Stimulated activated CD8-positive, alpha-beta memory T cell treated with anti-CD3 and anti-CD28 coated beads, Interleukin-12 subunit alpha, Interleukin-12 subunit beta, amount 100 ng/mL, for 4 hours (primary cell): ENCODE measurements at places on chromosomes 1 and 21.
A peak's percentile ranks its signal among the peaks of the same experiment; 100 is the strongest.

- DNase-seq = no peak
These were observed 57.9 kb downstream of the TRAF5 start for GRCh38 chr1:211384524-211384923.

GRCh38 chr21:26842974-26843932 lies 2.0 kb downstream of the ADAMTS1 start:
- no peak for DNase-seq

- DNase-seq = no peak
These were observed 49.5 kb upstream of the IPO9 start for GRCh38 chr1:201779351-201779880.

DNA sequence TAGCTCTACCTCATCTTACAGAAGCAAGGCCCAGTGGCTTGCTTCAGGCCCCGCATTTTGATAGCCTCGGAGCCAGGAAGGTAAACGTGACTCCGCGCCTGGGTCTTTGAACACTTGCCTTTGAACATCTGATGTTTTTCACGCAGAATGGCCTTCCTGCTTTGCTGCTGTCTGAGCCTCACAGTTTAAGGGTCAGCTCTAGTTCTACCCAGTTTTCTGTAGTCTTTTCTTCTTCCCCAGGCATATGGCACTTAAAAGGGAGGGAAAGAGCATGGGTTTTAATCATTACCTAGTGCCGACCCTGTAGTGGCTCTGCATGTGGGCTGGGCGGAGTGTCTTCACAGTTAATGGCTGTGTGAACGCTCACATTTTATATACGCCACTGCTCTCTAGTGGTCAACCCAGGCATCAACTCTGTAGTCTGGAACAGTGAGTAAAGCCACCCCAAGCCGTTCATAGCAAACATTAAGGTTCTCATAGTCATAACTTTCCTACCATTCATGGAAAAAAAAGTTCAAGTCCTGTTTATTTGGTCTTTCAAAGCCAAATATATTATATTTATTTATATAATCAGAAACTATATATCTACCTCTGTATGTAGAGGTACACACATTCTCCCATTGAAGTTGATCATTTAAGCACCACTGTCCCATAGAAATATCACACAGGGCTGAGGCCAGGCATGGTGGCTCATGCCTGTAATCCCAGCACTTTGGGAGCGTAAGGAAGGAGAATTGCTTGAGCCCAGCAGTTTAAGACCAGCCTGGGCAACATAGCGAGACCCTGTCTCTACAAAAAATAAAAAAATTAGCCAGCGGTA lies 78.1 kb downstream of the IER5 start:
- DNase-seq = no peak

GRCh38 chr1:152394151-152394550 lies 19.9 kb downstream of the CRNN start:
- no peak for DNase-seq

- DNase-seq = peak; percentile 49
These were observed 29.4 kb upstream of the CD2 start for GRCh38 chr1:116724765-116725375.

- no peak for DNase-seq
These were observed 368.6 kb upstream of the VAMP3 start for GRCh38 chr1:7402548-7402850.

- no peak for DNase-seq
These were observed 328.9 kb downstream of the PAPPA2 start for GRCh38 chr1:176791906-176792305.
